ENCODE measurements at places on chromosomes 6 and 20. TPM values are rescaled to one million over a fixed set of nuclear protein-coding genes. Genes with fewer than 3 reads are reported as not detected.

- no peak for DNase-seq
These were observed 29.8 kb downstream of the KIF6 start for GRCh38 chr6:39695447-39695846.

DNA sequence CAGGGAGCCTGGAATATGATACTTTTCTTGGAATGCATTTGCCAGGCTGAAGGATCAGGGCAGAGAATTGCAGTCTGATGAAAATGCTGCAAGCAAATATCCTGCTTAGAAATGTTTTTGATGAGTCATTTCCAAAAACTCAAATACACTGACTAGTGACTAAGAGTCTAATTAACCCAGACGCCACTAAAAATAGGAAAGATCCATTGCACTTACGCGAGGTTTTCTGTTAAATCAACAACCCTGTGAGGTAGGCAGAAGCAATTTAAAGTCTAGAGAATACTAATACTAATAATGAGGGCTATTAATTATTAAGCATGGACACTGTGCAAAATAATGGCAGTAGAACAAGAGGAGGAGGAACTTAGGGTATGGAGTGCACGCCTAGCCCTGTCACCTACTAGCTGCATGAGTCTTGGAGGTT is 130.1 kb upstream of the DOK5 start:
- DNase-seq, result no peak

DNA sequence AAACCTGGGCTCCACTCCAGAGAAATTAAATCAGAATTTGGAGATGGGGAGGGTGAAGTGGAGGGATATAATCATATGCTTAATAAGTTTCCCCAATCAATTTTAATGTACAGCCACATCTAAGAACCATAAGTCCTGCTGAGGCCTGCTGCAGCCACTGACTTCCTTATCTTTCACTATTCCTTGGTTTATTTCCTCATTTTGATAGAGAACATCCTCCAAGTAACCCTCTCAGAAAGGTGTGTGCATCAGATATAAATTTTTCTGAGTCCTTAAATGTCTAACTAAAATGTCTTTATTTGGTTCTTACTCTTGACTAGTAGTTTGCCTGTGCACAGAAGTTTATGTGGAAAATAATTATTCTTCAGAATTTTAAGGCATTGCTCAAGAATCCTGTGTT is 23.7 kb upstream of the SIRT5 start:
- no peak for DNase-seq

DNA sequence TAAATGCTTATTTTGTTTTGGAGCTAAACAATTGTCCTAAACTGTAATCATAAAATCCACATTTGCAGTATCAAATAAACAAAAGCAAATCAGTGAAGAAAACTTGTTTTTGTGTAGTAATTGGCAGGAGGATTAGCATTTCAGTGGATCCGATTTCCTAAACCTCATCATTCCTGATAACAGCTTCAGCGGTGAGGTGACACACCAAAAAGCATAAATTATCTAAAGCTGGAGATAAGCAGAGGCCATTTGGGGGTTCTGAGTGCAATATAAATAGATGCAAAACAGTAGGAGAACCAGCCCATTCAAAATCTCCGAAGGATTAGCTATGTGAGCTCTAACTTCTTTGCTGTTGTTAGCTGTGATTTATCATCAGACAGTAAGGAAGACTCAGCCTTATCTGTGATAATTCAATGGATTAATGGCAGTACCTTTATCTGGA is 235.8 kb downstream of the EPHA7 start:
- no peak for DNase-seq

GRCh38 chr6:36320475-36320874 is 16.2 kb downstream of the BNIP5 start:
- no peak for DNase-seq

DNA sequence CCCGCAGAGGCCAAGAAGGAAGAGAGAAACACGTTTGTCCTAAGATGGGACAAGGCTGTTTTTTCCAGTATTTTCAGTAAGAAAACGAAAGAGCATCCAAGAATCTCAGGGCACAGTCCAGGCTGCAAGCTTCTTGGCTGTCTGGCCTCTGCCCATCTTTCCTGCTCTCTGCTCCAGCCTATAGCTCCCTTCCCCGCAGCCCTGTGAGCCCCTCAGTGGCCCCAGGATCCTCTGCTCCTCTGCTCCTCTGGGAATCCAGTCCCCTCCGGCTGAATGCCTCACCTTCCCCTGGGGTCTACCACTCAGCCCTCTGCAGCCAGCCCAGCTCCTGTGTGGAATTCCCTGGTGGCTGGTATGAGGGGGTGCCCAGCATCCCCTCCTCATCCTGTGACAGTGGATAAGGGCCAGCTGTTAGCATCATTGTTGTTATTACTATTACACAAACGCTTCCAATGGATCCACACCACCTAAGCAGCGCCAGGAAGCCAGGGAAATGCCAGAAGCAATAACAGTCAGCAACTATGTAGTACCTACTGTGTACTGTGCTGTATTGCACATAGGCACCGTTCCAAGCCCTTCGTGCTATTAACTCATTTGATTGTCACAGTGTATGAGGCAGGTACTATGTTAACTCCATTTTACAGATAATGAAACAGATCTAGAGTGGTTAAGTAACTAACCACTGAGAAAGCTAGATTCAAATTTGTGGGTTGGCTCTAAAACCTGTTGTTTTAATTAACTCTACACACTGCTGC is 60.3 kb upstream of the PTPN1 start:
- no peak for DNase-seq

GRCh38 chr6:129965096-129965495 is 53.3 kb upstream of the L3MBTL3 start:
- DNase-seq, result no peak

- DNase-seq, result no peak
These were observed 84.5 kb downstream of the CHD6 start for GRCh38 chr20:41533537-41534136.

- no peak for DNase-seq
These were observed 23.3 kb downstream of the RNF144B start for GRCh38 chr6:18410412-18410811.

DNA sequence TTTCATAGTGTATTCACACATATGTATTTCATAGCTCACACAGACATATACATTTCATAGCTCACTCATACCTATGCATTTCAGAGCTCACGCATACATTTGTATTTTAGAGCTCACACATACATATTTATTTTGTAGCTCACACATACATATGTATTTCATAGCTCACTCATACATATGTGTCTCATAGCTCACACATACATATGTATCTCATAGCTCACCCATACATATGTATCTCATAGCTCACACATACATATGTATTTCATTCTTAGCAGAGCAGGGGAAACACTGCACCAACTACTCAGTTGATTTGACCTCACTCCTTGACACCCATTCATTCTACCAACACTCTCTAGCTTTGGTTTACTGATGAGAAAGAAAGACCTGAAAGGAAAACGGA is 713.6 kb downstream of the QKI start:
- no peak for DNase-seq

DNA sequence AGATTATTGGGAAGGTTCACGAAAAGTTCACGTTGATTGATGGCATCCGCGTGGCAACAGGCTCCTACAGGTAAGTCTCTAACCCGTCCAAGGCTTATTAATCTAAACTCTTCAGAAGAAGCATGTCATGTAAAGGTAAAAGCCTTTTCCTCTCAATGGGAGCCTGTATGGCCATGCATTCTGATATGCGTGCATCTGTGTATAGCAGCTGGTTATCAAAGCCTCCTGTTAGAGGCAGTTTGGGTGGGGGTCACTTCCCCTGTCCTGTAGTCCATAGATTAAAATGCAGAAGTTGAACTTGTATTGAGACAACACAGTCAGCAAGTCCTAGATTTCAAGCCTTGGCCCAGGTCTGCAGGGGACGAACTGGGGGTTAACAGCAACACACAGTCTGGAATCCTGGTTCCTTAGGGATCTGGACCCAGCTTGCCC is 14.2 kb upstream of the DHX35 start:
- no peak for DNase-seq

DNA sequence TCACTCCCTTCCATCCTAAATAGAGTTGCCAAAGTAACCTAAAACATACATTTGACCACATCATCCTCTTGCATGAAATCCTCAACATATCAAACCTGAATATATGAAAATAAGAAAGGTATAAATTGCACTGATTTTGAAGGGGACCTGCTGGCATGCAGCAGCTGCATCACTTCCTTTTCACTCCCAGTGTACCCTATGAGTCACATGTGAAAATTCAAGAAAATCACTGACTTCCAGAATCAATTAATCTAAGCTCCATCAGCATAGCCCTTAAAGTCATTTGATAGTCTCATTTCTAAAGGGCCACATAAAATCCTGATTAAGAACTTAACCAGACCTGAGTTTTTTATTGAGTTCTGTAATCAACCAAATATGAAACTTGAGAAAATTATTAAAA is 24.3 kb downstream of the SNX14 start:
- DNase-seq, result no peak

DNA sequence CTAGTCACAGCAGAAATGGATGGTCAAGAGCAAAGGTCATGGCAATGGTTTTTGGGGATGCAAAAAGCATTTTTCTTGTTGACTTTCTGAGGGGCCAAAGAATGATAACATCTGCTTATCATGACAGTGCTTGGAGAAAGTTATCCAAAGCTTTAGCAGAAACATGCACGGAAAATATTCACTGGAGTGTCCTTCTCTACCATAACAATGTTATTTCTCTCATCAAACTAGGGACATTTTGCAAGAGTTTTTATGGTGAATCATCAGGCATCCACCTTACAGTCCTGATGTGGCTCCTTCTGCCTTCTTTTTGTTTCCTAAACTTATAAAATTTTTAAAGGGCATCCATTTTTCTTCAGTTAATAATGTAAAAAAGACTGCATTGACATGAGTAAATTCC is 302.3 kb downstream of the HIVEP2 start:
- no peak for DNase-seq

GRCh38 chr6:44004625-44005506 is 122.4 kb downstream of the MRPL14 start:
- peak; percentile 51 for DNase-seq

DNA sequence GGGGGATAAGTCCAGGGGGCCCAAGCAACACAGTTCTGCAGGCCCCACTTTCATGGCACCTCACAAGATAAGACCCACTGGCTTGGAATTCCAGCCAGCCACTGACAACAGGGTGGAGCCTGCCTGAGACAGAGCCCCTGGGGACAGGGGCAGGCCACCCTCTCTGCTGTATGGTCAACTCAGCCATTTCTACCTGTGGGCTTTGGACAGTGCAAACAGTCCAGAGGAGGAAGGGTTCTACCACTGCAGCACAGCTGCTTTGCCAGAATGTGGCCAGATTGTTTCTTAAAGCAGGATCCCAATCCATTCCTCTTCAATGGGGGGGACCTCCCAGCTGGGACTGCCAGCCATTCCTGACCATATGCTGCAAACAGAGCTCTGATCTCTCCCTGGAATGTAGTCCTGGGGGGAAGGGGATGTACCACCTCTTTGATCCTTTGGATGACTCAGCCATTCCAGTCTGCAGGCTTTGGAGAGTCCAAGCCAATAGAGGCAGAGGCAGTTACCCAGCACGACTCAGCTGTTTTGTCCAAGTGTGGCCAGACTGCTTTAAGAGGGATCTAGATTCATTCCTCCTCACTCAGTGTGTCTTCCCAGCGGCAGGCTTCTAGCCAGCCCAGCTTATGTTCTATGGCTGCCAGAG is 842.2 kb downstream of the EPHA7 start:
- no peak for DNase-seq

- no peak for DNase-seq
These were observed 26.3 kb upstream of the NAA20 start for GRCh38 chr20:19990850-19991249.

DNA sequence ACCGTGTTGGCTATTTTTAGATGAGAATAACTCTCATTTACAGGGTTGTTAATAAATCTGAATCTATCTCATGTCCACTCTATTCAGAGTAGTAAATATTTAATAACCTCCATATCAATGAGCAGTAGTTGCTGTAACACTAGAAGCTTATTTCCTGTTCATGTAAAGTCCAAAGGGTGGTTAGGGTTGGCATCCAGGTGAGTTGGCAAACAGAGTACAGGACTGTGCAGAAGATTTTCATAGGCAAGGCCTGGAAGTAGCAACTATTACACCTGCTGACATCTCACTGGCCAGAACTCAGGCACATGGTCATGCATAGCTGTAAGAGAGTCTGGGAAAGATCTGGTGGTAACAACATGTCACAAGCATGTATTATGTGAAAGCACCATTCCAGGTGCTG is 147.5 kb downstream of the PHF3 start:
- no peak for DNase-seq

- no peak for DNase-seq
These were observed 995 bp downstream of the MYCT1 start for GRCh38 chr6:152698692-152699091.

DNA sequence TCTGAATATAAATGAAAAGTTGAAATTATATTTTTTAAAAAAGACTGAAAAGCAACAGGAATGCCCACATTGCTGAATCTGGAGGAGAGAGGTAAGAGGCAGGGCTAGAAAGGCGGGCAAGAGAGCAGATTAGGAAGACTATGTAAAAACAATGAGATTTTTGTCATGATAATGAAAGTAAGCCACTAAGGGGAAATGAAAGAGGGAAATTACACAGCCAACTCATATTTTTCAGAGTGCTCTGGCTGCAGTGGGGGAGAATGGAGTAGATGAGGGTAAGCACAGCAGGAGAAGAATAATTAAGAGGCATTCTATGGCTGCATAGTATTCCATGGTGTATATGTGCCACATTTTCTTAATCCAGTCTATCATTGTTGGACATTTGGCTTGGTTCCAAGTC is 281.9 kb downstream of the PKHD1 start:
- no peak for DNase-seq

DNA sequence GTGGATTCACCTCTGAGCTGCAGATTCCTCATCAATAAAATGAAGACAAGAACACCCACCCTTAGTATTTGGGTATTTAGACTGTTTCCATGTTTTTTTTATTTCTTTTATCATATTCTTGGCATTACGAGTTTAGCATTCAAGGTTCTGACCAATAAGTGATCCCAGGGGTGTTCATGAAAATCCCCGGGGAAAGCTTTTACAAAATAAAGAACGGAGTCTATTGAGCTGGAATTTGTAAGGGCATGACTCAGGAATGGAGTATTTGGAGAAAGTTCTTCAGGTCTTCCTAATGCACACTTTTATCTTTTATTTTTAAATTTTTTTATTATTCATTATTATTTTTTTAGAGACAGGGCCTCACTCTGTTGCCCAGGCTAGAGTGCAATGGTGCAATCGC is 19.4 kb upstream of the TOX2 start:
- DNase-seq, result no peak

DNA sequence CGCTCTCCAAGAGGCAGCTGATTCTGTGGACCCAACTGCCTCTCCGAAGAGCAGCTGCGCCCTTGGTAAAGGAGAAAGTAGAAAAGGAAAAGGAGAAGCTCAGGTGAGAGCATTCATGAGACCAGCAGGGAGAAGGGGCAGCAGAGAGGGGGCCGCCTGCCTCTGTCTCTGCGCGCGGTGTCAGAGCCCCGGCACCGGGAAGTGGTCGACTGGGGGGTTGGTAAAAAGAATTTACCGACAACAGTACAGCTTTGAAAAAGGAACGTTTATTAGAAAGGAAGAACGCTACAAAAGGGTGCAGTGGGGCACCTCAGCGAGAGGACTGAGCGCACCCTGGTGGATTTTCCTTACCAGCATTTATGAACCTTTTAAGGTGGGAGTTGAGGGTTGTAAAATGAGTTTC is 61.9 kb downstream of the GPR6 start:
- no peak for DNase-seq

Gene EDEM2
- 25.6 TPM for total RNA-seq

Gene STMND1
- not detected for total RNA-seq

Gene LPIN3
- 12.9 TPM for total RNA-seq

Gene TLDC2
- not detected for total RNA-seq

Gene JAG1
- 42.3 TPM for total RNA-seq

Gene PRR18
- 0.65 TPM for total RNA-seq

Gene LRRC73
- total RNA-seq, result 0.50 TPM

Gene TMEM217
- 0.62 TPM for total RNA-seq

Gene HSPA12B
- 15.7 TPM for total RNA-seq

Gene FABP7
- total RNA-seq, result 0.21 TPM

Gene ULBP1
- 0.12 TPM for total RNA-seq

Gene PDYN
- total RNA-seq, result not detected

Gene ATP6V1G2
- 1.9 TPM for total RNA-seq

Measured in left cardiac atrium (tissue), 4 donors.